ENCODE measurements at places on chromosomes 12 and 14. TPM values are rescaled to one million over a fixed set of nuclear protein-coding genes. Genes with fewer than 3 reads are reported as not detected.

TMCC3 gene
- total RNA-seq, result 20.5 TPM

KRT77 gene
- not detected for total RNA-seq

CCT2 gene
- total RNA-seq, result 261 TPM

ZNF891 gene
- 0.74 TPM for total RNA-seq

KLHL33 gene
- 0.08 TPM for total RNA-seq

THTPA gene
- total RNA-seq, result 16.9 TPM

LEMD3 gene
- total RNA-seq, result 26.0 TPM

LBHD2 gene
- not detected for total RNA-seq

BHLHE41 gene
- total RNA-seq, result 0.45 TPM

PLEKHG7 gene
- total RNA-seq, result 1.3 TPM

EPYC gene
- total RNA-seq, result not detected

RNASE2 gene
- total RNA-seq, result not detected

KCNC2 gene
- not detected for total RNA-seq

SCNN1A gene
- 0.56 TPM for total RNA-seq

C12orf54 gene
- total RNA-seq, result 2.6 TPM

FOXG1 gene
- total RNA-seq, result 0.44 TPM

CD27 gene
- 116 TPM for total RNA-seq

PPP1R1A gene
- total RNA-seq, result not detected

ATL1 gene
- total RNA-seq, result 0.58 TPM

KRT74 gene
- not detected for total RNA-seq

CCDC177 gene
- total RNA-seq, result not detected

SALL2 gene
- 6.3 TPM for total RNA-seq

ANKRD33 gene
- total RNA-seq, result not detected

FAR2 gene
- 1.2 TPM for total RNA-seq

SRRM4 gene
- not detected for total RNA-seq

TRIM9 gene
- total RNA-seq, result 0.18 TPM

ANKS1B gene
- total RNA-seq, result not detected

TAS2R8 gene
- not detected for total RNA-seq

PLEKHG3 gene
- total RNA-seq, result 0.64 TPM

PRKAB1 gene
- total RNA-seq, result 49.9 TPM

HSPB8 gene
- total RNA-seq, result not detected

KRT3 gene
- total RNA-seq, result not detected

ZNF839 gene
- 13.1 TPM for total RNA-seq

TMEM63C gene
- 0.74 TPM for total RNA-seq

TOMM20L gene
- total RNA-seq, result not detected

SYNE2 gene
- 47.8 TPM for total RNA-seq

TAS2R43 gene
- total RNA-seq, result 0.45 TPM

BCL2L14 gene
- 2.2 TPM for total RNA-seq
